Activated T-cell treated with anti-CD3 and anti-CD28 coated beads, Interleukin-2, amount 50 U/mL, for 72 hours (primary cell): ENCODE measurements at places on chromosomes 1 and 21.

DNA sequence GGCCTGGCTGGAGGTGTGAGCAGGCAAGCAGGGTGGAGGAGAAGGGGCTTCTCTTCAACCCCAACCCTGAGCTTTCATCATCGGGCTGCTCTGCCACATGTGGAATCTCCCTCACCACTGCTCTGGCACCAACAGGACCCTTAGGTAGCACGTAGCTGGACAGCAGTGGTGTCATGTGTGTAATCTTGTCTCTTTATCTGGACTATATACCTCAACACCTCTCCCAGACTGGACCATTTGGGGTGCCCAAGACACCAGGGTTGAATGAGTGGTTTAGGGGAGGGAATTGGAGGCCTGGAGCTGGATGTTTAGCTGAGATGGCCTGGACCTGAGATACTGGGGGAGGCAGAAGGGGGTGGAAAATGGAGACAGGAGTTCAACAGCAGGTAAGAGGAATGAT is 63.0 kb downstream of the UBE2T start:
- no peak for DNase-seq

DNA sequence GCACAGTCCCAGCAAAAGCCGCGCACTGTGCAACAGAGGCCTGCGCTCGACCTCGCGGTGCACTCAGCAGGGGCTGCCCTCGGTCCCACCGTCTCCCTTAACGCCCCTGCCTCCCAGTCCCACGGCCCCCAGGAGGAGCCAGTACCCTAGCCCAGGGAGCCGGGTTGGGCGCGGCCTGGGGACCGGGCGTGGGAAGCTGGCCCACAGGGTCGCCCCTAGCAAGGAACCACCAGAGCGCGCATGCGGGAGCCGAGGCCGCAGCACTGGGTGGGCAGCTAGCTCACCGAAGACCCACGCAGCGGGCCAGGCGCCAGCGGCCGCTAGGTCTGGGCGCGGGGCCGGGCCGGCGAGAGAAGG is 21.6 kb upstream of the ZNF678 start:
- DNase-seq: no peak

- no peak for DNase-seq
Measured at GRCh38 chr1:157288996-157289395, 150.8 kb upstream of the ETV3 start.

DNA sequence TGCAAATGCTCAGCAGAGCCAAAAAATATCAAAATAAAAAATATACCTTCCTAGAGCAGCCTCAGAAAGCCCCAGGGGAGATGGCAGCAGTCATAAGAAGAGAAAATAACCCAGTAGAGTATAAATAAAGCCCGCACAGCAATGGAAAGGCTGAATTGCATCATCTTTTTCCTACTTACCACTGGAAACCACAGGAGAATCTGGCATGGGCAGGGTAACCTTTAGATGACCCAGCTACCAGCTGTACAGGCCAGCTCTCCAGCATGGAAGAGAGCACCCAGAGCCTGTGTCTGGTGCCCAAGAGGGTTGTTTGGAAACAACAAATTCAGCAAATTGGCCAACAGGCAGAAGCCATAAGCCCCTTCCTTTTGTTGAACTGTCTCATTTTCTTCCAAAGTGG is 253.1 kb downstream of the OMA1 start:
- DNase-seq: no peak

DNA sequence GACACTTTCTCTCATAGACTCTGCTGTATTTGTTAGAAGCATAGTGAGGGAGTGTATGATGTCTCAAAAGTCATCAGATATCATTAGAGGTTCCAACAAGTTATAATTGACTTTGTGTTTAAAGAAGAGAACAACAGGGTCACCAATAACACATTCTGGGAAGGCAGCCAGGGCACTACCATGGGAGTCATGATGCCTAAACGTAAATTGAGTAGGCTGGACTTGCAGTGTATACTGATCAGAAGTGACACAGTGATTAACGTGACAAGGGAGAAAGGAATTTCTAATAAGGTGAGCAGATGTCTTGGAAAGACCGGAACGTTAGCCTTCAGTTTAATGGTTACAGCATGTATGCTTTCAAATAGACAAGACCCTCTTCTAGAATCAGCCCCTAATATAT is 973.2 kb downstream of the NCAM2 start:
- no peak for DNase-seq

GRCh38 chr1:3821447-3821846 is 25.1 kb upstream of the LRRC47 start:
- DNase-seq: no peak

DNA sequence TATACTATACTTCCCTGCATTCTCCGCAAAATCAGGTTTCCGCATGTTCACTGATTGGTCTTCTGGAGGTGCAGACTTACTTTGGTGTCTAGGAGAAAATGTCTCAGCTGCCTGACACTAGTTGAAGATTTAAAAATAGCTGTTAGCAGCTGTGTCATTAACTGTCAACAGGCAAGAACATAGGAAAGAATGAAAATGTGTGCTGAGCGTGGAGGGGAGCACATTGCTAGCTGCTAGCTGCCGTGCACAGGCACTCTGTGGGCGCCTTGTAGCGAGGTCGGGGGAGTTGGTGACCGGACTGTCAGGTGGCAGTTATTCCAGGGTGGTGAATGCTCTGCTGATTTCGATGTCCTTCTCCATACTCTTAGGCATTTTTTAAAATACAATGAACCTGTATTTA is 5.2 kb downstream of the FAAH start:
- no peak for DNase-seq
